CD4-positive, alpha-beta T cell (primary cell): ENCODE measurements at places on chromosomes 12 and 14.
A peak's percentile ranks its signal among the peaks of the same experiment; 100 is the strongest.

DNA sequence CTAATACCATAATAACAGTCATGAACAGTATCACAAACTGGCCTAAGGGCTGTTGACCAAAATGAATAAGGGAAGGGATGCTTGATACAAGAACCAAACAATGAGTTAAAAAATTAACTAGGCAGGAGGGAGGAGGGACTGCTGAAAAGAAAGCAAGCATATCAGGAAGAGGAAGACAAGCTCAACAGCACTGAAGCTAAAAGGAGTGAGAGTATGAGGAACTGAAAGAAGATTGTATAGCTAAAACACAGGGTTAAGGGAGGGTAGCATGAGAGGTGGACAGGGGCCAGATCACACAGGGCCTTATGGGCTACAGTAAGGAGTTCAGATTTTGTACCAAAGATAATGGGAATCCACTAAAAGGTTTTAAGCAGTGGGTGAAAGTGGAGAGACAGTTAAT lies 34.1 kb downstream of the ITGA7 start:
- no peaks in the 10 kb centered on the region for H3K27me3 ChIP-seq
- H3K4me3 ChIP-seq = no peak overlapping the region
- no peaks in the 10 kb centered on the region for H3K36me3 ChIP-seq
- H3K27ac ChIP-seq = no peak overlapping the region
- DNase-seq = no peak

GRCh38 chr12:4144676-4145075 lies 128.9 kb upstream of the CCND2 start:
- H3K36me3 ChIP-seq = no peaks in the 10 kb centered on the region
- DNase-seq = no peak
- no peak overlapping the region for H3K4me3 ChIP-seq
- H3K4me1 ChIP-seq = peaks cover 63% of the 10 kb centered on the region
- no peaks in the 10 kb centered on the region for H3K27me3 ChIP-seq

GRCh38 chr12:87982208-87982607 lies 47.0 kb downstream of the C12orf50 start:
- H3K4me1 ChIP-seq = no peaks in the 10 kb centered on the region
- H3K27me3 ChIP-seq = no peaks in the 10 kb centered on the region
- no peak overlapping the region for H3K27ac ChIP-seq
- H3K4me3 ChIP-seq = no peak overlapping the region
- DNase-seq = no peak

- DNase-seq = no peak
- no peak overlapping the region for H3K27ac ChIP-seq
- peaks cover 62% of the 10 kb centered on the region for H3K36me3 ChIP-seq
- H3K27me3 ChIP-seq = no peaks in the 10 kb centered on the region
- no peak overlapping the region for H3K4me3 ChIP-seq
These were observed 30.0 kb downstream of the HCFC2 start for GRCh38 chr12:104094284-104094683.

DNA sequence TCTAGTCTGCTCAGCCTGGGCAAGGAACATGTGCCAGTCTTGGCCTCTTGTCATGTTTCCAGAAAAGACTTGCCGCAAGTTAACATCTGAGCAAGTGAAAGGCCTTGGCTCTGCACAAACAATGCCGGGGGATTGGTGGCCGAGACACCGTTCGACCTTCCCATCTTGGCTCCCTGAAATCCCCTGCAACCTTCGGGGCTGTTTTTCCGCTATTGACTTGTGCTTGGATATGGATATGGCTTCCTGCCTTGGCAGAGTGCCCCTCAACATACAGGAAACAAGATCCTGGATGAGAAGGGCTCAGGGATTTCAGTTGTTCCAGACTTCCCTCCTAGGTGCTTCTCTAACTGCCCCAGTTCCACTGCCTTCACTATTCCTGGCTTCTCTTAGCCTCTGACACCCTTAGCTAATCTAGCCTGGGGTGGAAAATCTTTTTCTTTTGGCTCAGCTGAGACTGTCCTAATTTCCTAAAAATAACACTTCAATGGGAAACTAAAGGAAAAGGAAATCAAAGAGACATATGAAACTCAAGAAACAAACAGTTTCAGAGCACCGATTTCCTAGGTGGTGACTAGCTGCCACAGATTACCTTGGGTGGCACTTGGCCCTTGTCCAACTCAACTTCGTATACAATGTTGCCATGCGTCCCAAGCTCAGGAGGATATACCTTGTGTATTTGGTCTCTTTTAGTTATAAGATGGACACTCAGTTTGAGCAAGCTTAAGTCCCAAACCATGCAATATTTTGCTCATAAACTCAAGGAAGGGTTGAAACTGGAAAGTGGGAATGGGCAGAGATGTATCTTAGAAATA lies 33.9 kb downstream of the RDH12 start:
- H3K4me1 ChIP-seq = no peaks in the 10 kb centered on the region
- no peak overlapping the region for H3K27ac ChIP-seq
- no peak for DNase-seq
- H3K36me3 ChIP-seq = no peaks in the 10 kb centered on the region
- no peak overlapping the region for H3K4me3 ChIP-seq

GRCh38 chr14:81311778-81312177 lies 88.3 kb downstream of the STON2 start:
- H3K4me1 ChIP-seq = no peaks in the 10 kb centered on the region
- no peak overlapping the region for H3K27ac ChIP-seq
- no peak for DNase-seq
- H3K27me3 ChIP-seq = no peaks in the 10 kb centered on the region
- no peak overlapping the region for H3K4me3 ChIP-seq

GRCh38 chr14:75258079-75258802 lies 20.4 kb upstream of the FOS start:
- no peaks in the 10 kb centered on the region for H3K36me3 ChIP-seq
- no peaks in the 10 kb centered on the region for H3K27me3 ChIP-seq
- peak overlapping the region; percentile 96 for H3K27ac ChIP-seq
- peak overlapping the region; percentile 50 for H3K4me3 ChIP-seq
- H3K4me1 ChIP-seq = peaks cover 38% of the 10 kb centered on the region

- H3K36me3 ChIP-seq = no peaks in the 10 kb centered on the region
- H3K4me1 ChIP-seq = no peaks in the 10 kb centered on the region
These were observed 32.1 kb upstream of the FRMD6 start for GRCh38 chr14:51619561-51619960.

DNA sequence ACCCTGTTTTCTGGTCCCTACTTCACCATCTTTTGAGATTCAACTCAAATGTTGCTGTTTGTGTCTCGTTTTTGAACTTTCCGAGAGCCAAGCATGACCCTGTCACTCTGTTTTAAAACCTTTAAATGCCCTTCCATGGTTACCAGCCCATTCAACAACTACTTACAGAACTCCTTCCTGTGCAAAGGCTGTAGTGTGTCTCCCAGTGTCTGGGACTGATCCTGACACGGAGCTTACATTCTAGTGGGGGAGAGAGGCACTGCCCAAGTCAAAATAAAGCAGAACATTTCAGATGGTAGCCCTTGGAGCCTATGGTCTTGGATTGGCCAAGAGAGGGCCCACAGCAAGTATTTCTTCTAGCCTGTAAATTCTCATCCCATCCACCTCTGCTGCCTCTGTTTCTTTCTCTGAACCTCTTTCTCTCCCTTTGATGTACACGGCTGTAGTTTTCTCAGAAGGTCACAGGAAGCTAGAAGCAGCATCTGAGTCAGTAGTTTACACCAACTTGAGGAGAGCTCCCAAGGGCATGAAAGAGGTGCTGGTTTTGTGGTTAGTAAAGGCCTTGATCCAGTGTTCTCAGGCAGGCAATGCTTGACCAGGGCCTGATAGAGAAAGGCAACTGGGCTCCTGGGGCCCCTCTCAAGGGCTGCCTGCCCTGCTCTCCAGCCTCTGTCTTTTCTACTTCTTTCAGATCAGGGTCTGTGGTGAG lies 42.3 kb upstream of the SLC24A4 start:
- no peaks in the 10 kb centered on the region for H3K36me3 ChIP-seq
- H3K4me1 ChIP-seq = peaks cover 11% of the 10 kb centered on the region
- no peak overlapping the region for H3K4me3 ChIP-seq
- DNase-seq = no peak
- H3K27me3 ChIP-seq = no peaks in the 10 kb centered on the region

DNA sequence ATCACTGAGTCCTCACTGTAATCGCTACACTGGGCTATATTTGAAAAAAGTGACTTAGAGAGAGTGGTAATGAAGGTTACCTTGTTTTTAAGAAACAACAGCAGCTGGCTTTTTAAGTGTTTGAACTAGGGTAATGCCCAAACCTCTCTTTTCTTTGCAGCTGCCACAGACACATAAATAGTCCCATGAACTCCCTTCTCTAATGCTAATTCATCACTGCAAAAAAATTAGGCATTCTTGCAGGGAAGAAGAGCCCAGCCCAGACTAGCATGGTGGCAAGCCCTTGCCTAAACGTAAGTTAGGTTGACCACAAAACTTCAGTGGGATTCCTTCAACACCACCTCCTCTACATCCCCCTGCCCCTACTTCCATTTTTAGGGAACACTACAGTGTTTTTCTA lies 17.9 kb upstream of the MED6 start:
- no peaks in the 10 kb centered on the region for H3K36me3 ChIP-seq
- H3K4me3 ChIP-seq = no peak overlapping the region
- H3K4me1 ChIP-seq = no peaks in the 10 kb centered on the region
- no peak for DNase-seq
- H3K27me3 ChIP-seq = no peaks in the 10 kb centered on the region
- H3K27ac ChIP-seq = no peak overlapping the region

DNA sequence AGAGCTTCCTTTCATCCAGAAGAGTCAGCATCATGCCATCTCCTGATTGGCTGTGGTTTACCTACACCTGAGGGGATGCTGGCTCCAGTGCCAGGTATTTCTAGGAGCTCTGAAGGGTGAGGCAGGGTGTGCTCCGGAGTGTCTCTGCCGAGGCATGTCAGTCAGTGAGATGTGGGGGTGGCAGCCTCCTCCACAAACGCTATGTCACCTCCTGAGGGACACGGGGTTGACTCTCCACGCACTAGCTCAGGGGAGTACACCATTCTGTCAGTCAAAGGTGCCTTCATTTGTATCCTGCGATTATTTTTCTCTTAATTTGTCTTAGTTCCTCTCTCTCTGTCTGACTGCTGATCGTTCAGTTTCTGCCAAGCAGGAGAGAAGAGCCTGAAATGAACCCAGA lies 604.5 kb downstream of the VRK1 start:
- H3K4me1 ChIP-seq = no peaks in the 10 kb centered on the region
- no peaks in the 10 kb centered on the region for H3K27me3 ChIP-seq
- H3K36me3 ChIP-seq = no peaks in the 10 kb centered on the region

DNA sequence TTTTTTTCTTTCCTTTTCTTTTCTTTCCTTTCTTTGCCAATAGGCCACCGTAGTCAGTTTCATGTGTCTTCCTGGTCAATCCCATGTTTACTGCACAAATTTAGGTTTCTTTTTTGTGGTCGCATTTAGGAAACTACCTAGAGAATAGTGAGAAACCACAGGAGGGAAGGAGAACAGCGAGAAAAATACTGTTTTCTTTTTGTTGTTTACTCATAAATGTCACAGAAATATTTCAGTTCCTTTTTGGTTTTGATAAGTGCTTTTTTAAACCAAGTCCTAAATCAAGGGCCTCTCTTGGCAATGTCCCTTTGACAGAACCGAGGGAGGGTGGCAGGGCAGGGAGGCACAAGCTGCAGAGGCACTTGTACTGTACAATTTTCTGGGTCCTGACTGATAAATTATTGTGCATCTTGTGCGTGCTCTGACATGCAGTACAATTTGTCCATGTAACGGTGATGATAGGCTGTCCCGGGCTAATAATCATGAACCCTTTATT lies 326.1 kb downstream of the CACNA1C start:
- H3K4me3 ChIP-seq = no peak overlapping the region
- no peaks in the 10 kb centered on the region for H3K27me3 ChIP-seq
- no peaks in the 10 kb centered on the region for H3K36me3 ChIP-seq
- no peak for DNase-seq

GRCh38 chr14:76498463-76498935 lies 122.6 kb downstream of the ESRRB start:
- DNase-seq = no peak
- peaks cover 2% of the 10 kb centered on the region for H3K27me3 ChIP-seq
- H3K27ac ChIP-seq = no peak overlapping the region
- H3K4me1 ChIP-seq = no peaks in the 10 kb centered on the region
- H3K4me3 ChIP-seq = no peak overlapping the region
- no peaks in the 10 kb centered on the region for H3K36me3 ChIP-seq
